ENCODE measurements at places on chromosomes 7 and 10. TPM values are rescaled to one million over a fixed set of nuclear protein-coding genes. Genes with fewer than 3 reads are reported as not detected.

DNA sequence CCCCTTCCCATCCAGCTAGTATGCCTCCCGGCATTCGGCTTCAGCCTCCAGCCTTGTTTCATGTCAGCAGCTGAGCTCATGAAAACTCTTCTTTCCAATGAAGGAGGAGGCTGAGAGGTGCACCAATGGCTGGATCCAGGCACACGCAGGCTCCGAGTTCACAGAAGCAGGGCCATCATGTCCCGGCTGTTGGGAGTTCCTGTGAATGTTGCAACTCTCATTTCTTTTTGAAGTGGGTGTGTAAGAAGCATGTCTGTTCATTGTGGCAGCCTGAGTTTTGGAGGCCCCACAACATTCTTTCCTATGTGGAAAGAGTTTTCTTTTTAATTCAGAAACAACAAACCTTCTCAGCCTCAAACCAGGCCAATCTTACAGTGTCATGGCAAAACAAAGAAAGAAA, 89.7 kb downstream of the PTPRE start:
- no peak for DNase-seq

DNA sequence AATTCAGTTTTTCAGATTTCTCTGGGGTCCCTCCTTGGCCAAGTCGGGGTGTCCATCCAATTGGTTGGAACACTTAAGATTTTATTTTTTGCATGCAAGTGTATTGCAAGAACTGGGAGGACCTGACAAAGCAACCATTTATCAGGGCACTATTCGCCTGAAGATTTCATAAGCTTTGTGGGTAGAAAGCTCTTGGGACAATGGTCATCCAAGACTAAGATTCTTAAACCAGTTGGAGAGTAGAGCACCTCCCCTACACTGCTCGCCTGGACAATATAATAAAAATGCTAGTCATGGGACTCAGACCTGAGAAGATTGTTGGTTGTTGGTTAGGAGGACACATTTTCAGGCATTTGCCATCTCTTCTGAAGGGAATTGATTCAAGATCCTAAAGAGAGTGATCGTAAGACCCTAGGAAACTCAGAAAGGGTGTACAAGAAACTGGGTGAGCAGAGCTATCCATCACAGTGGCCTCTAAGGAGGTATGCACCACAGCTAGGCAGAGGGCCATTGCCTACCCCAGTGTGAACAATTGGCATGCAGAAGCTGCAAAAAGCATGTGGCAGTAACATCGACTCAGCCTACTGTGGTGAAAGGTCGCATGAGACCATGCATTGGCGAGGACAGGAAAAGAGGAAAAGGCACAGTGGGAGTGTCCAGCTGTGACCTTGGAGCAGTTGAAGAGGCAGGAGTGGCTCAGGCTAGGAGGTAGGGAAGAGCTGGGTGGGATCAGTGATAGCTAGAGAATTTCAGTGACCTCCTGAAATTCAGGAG, 1235.3 kb upstream of the AUTS2 start:
- DNase-seq: no peak

DNA sequence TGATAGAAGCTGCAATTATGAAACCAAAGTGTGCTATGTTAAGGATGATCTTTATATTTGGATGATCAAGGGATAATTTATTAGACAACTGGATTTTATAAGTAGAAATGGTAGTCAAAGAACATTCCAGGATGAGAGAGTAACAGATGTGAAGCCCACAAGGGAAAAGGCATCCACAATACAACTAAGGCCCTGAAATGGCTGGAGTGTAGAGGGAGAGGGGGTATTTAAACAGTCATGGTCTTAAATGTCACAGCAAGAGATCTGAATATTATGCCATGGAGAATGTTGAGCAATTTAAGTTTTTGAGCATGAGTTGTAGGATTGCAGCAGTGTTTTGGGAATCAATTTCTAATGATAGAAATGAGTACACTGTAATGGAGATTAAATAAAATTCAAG, 282.3 kb upstream of the DKK1 start:
- DNase-seq: no peak

DNA sequence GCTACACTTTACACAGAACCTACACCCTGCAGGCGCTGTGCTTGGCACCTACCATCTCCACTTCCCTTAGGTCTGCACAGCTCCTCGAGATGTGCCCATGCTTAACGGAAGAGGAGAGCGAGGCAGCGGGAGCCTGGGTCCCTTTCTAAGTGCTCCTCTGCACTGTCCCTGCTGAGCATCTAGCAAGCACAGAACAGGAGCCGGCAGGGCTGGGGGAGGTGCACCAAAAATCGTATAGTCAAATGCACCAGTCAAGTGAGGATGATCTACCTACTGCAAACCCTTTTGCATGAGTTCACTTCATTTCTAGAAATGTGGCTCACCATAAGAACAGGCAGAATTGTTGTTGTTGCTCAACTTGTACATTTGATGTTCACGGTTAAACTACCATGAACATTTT, 267.7 kb downstream of the TNS3 start:
- DNase-seq: no peak

DNA sequence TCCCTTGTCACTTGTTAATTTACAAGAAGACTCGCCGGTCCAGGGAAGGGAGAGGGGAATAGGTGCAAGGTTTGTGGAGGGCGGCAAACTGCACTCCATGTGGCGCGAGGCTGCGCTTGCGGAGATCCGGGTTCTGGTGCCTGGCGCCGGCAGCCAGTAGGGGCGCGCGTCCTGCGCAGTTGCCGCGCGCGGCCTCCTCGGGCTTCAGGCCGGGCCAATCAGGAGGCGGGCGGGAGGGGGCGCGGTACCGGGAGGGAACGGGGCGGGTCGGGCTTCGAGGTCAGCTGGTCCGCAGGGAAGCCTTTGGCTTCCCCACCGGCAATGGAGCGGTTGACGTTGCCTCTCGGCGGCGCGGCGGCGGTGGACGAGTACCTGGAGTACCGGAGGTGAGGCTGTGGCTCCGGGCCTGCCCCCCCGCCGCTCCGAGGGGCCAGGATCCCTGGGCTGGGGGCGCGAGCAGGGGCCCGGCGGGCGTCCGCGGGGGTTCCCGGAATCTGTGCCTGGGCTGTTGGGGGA, at the start of gene FAM221A:
TSS of gene FAM221A (plus strand) at position 302 of the 516 bp plus-strand sequence. CDS start at position 322, 20 bp downstream.
- peak; percentile 65 for DNase-seq

- DNase-seq: no peak
Observed at GRCh38 chr10:125010362-125010761, 68.4 kb downstream of the ZRANB1 start.

- DNase-seq: no peak
Observed at GRCh38 chr10:93437086-93437945, 44.8 kb downstream of the MYOF start.

- DNase-seq: no peak
Observed at GRCh38 chr10:90418869-90419652, 438.8 kb downstream of the HTR7 start.

GRCh38 chr7:106369352-106369751, 84.6 kb upstream of the NAMPT start:
- no peak for DNase-seq

GRCh38 chr7:69020536-69020935, 577.7 kb upstream of the AUTS2 start:
- no peak for DNase-seq

- DNase-seq: no peak
Observed at GRCh38 chr7:20698469-20698868, 83.0 kb downstream of the ABCB5 start.

DNA sequence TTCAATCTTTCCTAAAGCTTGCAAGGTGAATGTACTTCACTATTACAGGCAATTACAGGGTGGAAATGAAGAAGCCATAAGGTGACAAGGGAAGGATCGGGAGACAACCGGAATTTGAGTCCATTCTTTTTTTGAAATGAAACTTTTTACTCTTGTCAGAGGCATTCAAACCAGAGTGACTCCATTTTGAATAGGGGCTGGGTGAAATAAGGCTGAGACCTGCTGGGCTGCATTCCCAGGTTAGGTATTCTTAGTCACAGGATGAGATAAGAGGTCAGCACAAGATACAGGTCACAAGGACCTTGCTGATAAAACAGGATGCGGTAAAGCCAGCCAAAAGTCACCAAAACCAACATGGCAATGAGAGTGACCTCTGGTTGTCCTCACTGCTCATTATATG, 363.3 kb downstream of the TYW1 start:
- DNase-seq: no peak

GRCh38 chr10:124047427-124048152, 45.8 kb downstream of the CHST15 start:
- no peak for DNase-seq

DNA sequence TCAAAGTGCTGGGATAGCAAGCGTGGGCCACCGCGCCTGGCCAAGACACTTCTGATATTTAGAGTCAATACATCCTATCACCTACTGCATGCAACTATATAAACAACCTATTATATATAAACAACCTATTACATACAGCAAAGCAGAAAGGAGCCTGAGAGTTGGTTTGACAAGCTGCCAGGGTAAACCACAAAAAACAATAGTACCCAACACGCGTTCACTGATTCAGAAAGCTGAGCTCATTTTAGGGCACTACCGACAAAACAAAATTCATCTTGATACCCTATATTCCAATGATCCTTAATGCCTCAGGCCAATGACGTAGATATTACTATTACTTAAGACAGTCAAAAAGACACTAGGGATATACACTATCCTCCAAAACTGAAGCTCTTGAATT, 16.2 kb downstream of the MALSU1 start:
- no peak for DNase-seq

DNA sequence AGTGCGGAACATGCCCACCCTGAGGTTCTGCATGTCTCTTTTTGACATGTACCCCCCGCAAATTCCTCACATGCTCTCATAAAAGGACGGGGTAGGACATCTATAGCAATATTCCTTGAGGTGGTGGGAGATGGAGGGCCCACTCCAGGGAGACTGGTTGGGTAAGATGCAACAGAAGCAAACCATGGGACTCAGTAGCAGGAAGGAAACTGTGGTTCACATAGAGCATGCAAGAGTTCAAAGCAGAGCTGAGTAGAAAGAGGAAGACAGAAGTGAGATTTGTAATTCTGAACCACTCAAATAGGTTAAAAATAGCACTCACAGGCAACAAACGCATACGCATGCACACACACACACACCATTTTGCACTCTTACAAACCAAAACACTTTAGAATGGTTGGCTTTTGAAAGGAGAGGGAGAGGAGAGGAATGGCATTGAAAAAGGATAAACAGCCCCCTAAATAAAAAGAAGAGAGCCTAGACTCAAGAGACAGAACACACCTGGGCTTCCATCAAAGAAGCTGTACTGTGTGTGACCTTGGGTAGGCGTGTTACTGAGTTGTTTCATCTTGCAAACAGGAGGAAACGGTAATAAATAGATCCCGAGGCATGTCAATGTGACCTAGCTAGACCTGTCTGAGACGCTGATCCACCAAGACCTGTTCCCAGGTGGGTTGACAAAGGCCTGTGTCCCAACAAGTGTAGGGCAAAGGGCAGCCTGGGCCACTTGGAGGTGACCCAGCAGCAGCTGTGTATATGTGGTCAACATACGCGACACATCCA, 77.6 kb upstream of the LRRC4 start:
- DNase-seq: no peak

DNA sequence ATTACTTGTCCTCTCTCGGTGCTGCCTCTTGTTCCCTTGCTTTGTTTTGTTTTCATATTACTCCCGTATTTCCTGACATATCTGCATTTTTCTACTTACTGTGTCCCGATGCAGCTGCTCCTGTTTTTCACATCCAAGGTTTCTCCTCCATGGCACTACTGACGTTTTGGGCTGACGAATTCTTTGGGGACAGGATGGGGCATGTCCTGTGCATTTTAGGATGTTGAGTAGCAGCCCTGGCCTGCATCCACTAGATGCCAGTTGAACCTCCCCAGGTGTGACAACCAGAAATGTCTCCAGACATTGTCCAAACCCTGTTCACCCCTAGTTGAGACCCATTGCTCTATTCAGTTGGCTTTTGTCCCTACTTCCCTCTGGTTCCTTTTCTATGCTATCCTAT, 12.4 kb downstream of the ZNF789 start:
- no peak for DNase-seq

GRCh38 chr7:55185941-55186609, 167.3 kb downstream of the EGFR start:
- DNase-seq: no peak

- peak; percentile 39 for DNase-seq
Observed at GRCh38 chr10:35336921-35337823, 863 bp downstream of the CCNY start.

DNA sequence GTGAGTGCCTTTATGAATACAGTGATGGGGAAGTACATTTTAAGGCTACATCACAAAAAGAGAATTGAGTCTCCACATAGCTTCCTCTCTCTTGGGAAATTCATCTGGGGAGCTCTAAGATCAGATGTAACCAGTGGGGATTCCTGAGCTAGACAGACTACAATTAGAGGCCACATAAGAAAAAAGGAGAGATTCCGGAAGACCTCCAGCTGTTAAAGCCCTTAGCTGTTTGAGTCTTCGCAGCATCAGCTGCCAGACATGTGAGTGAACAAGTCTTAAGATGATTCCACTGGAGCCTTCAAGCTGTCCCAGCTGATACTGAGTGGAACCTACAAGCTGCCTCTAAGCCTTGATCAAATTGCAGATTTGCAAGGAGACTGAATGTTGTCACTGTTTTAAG, 448.5 kb downstream of the NXPH1 start:
- no peak for DNase-seq

GRCh38 chr7:29797112-29797944, 9.0 kb upstream of the WIPF3 start:
- no peak for DNase-seq

GRCh38 chr10:124742413-124743190, 1.6 kb downstream of the FAM53B start:
- DNase-seq: peak; percentile 26

- no peak for DNase-seq
Observed at GRCh38 chr10:125169915-125170314, 9.6 kb upstream of the CTBP2 start.

DNA sequence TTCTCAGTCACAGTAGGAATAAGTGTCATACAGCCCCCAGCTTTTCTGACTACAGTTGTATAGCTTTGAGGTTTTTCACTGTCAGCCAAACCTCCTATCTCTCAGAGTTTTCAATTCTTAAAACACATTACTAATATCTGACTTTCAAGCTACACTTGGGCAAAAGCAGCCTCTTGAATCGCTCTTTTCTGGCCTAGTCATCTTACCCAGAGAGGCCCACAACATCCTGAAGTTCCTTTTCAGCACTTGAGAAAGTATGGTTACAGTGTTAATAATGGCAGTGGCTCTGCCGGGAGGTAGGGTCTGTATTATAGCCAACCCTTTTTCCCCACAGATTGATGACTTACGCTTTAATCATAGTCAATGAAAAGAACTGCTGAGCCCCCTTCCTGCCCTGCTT, 181.0 kb downstream of the LRRC4 start:
- no peak for DNase-seq

Gene CAMK1D
- total RNA-seq: 6.4 TPM

Gene ZCWPW1
- 2.0 TPM for total RNA-seq

Gene ASB10
- not detected for total RNA-seq

Gene LLCFC1
- not detected for total RNA-seq

Gene MYL7
- total RNA-seq: not detected

Gene CCDC146
- total RNA-seq: 6.4 TPM

Gene RTKN2
- 27.5 TPM for total RNA-seq

Gene VAX1
- total RNA-seq: 0.23 TPM

Gene BLVRA
- total RNA-seq: 31.3 TPM

Gene CTTNBP2
- 12.5 TPM for total RNA-seq

Gene GNGT1
- 0.65 TPM for total RNA-seq

Gene HACD1
- total RNA-seq: 14.6 TPM

Gene NUTM2E
- total RNA-seq: 1.6 TPM

Gene TBL2
- total RNA-seq: 45.6 TPM

Gene PDZD7
- total RNA-seq: 0.50 TPM

Measured in neural crest cell (in vitro differentiated cells).